ENCODE measurements at places on chromosomes 12 and 14.

- peaks cover 32% of the 10 kb centered on the region for H3K4me1 ChIP-seq
- no peak overlapping the region for H3K4me3 ChIP-seq
- H3K36me3 ChIP-seq, result no peaks in the 10 kb centered on the region
- no peaks in the 10 kb centered on the region for H3K27me3 ChIP-seq
Measured at GRCh38 chr12:3897371-3897971, 24.3 kb upstream of the PARP11 start.

GRCh38 chr12:39587225-39587624 lies 32.4 kb downstream of the ABCD2 start:
- H3K27ac ChIP-seq, result no peak overlapping the region
- H3K27me3 ChIP-seq, result no peaks in the 10 kb centered on the region
- no peaks in the 10 kb centered on the region for H3K36me3 ChIP-seq
- no peaks in the 10 kb centered on the region for H3K4me1 ChIP-seq

DNA sequence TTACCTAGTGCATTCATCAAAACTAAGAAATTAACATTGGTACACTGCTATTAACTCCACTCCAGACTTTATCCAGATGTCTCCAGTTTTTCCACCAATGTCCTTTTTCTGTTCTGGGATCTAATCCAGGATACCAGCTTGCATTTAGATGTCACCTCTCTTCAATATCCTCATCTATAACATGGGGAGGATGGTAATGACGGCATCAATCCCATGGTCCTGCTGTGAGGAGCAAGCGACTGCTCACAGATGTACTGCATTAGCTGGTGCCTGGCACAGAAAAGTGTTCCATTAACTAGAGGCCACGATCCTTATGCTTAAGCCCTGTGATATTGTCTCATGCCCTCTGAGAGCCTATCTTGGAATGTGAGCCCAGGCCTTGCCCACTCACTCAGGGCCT lies 53.8 kb downstream of the CALM1 start:
- no peak overlapping the region for H3K27ac ChIP-seq
- H3K4me1 ChIP-seq, result peaks cover 25% of the 10 kb centered on the region
- H3K36me3 ChIP-seq, result no peaks in the 10 kb centered on the region
- no peak for DNase-seq

DNA sequence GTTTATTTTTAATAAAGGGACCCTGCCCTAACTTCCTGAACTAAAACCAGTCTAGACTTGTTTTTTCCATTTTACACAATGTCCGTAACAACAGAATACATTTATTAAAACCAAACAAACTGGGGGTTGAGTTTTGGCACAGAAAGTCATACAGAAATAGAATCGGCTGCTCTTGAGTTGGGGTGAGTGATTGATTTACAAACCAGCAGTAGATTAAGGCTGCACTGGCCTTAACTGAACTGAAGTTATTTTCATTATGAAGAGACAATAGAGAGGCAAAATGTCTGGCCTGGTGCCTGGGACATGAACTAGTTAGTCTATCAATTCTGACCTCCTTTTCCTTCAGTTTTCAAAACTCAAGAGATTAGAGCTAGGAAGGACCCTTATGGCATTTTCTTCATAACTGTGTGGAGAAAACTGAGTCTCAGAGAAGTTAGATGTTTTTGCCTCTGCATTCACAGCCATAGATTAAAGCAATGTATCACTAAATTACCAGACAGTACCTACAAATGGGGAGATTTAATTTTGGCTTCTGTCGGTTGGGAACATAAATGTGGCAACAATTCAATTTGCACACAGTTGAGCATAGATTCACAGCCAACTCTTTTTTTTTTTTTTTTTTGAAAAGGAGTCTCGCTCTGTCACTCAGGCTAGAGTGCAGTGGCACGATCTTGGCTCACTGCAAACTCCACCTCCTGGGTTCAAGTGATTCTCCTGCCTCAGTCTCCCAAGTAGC lies 19.8 kb upstream of the MGP start:
- no peak for DNase-seq
- H3K4me3 ChIP-seq, result no peak overlapping the region

- no peak overlapping the region for H3K27ac ChIP-seq
- H3K36me3 ChIP-seq, result no peaks in the 10 kb centered on the region
- peaks cover 4% of the 10 kb centered on the region for H3K27me3 ChIP-seq
- no peak overlapping the region for H3K4me3 ChIP-seq
- no peak for DNase-seq
Measured at GRCh38 chr14:62097072-62097471, 334.9 kb downstream of the SNAPC1 start.

- H3K27me3 ChIP-seq, result peaks cover 35% of the 10 kb centered on the region
- H3K4me1 ChIP-seq, result peaks cover 34% of the 10 kb centered on the region
- no peak overlapping the region for H3K4me3 ChIP-seq
- H3K36me3 ChIP-seq, result no peaks in the 10 kb centered on the region
Measured at GRCh38 chr14:104278214-104278534, 139.8 kb downstream of the KIF26A start.

DNA sequence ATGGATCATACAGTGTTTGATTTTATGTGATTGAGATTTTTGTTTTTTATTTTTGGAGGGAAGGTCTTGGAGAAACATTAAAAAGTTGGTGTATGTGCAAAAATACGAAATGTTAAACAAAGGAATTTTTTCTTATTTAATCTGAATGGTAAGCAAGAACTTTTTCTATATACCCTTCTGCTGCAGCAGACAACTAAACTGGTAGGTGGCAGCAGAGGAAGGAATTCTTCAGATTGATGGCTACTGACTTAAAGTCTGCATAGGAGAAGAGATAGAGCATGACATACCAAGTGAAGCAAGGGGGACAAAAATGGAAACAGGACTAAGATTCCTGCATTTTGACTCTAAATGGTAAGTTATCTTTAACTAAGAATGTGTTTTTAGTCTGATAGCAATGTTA lies 42.0 kb upstream of the A2ML1 start:
- H3K4me1 ChIP-seq, result peaks cover 8% of the 10 kb centered on the region
- no peaks in the 10 kb centered on the region for H3K27me3 ChIP-seq
- H3K27ac ChIP-seq, result no peak overlapping the region
- no peak overlapping the region for H3K4me3 ChIP-seq
- H3K36me3 ChIP-seq, result peaks cover 24% of the 10 kb centered on the region

DNA sequence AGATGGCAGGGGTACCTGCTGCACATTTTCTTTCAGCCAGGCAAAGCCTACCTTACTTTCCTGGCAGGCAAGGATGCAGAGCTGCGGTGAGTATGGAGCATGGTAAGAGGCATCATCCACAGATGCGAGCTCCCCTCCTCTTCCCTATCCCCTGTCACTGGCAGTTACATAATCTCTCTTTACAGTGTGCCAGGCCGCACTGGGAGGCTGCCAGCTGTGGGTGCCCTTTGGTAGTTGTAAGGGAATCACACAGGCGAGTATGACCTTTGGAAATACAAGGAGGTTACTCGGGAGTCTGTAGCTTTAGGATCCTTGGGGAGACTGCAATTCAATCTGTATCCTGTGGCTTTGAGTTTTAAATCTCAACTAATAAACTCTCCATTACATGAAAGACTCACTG lies 132.5 kb downstream of the KTN1 start:
- H3K27ac ChIP-seq, result no peak overlapping the region
- no peaks in the 10 kb centered on the region for H3K27me3 ChIP-seq
- no peaks in the 10 kb centered on the region for H3K36me3 ChIP-seq
- no peak overlapping the region for H3K4me3 ChIP-seq
- no peak for DNase-seq
